ENCODE measurements at places on chromosomes 4 and X.
A peak's percentile ranks its signal among the peaks of the same experiment; 100 is the strongest.

- DNase-seq: no peak
Observed at GRCh38 chrX:85375333-85375738, 4.1 kb downstream of the POF1B start.

DNA sequence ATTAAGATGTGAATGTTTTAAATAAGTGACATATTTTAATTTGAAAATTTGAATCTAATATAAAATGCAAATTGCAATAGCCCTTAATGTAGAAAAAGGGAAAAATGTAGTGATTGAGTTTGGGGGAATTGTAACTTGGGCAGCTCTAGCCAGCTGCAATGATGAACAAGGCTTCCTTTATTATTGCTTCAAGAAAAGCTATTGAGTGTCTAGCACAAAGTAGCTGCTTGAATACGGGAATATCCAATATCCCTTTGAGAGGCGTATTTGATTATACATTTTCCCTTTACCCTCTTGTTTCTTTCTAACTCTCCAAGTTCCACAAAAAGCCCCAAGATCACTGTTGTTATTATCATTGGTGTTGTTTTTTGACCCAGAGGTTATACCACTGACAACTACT lies 21.8 kb downstream of the IL1RAPL1 start:
- no peak for DNase-seq

- DNase-seq: no peak
Observed at GRCh38 chrX:134183665-134184064, 53.3 kb upstream of the CCDC160 start.

- no peak for DNase-seq
Observed at GRCh38 chr4:128796934-128797333, 12.6 kb upstream of the JADE1 start.

DNA sequence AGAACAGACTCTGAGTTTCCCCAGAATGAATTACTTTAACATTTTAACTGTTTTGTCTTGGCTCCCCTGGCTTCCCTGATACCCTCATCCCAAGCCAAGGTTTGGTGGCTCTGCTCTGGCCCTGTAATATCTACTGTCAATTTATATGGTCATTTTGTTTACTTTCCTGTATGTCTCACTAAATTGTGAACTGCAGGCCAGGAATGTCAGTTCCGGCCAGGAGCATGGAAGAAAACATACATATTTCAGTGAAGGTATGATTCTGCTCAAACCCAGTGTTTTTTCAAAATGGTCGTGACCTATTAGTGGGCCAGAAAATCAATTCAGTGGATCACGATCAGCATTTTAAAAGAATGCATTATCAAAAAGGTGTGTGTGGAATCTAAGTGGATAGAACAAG lies 1.2 kb downstream of the RPGR start:
- DNase-seq: no peak

- DNase-seq: peak; percentile 13
Observed at GRCh38 chrX:44675362-44676024, 132.8 kb upstream of the FUNDC1 start.

- no peak for DNase-seq
Observed at GRCh38 chr4:127622621-127622920, 10.2 kb upstream of the INTU start.
